CD4-positive, alpha-beta T cell treated with Interleukin-15 for 1 hour (primary cell): ENCODE measurements at places on chromosomes 16 and 17.

DNA sequence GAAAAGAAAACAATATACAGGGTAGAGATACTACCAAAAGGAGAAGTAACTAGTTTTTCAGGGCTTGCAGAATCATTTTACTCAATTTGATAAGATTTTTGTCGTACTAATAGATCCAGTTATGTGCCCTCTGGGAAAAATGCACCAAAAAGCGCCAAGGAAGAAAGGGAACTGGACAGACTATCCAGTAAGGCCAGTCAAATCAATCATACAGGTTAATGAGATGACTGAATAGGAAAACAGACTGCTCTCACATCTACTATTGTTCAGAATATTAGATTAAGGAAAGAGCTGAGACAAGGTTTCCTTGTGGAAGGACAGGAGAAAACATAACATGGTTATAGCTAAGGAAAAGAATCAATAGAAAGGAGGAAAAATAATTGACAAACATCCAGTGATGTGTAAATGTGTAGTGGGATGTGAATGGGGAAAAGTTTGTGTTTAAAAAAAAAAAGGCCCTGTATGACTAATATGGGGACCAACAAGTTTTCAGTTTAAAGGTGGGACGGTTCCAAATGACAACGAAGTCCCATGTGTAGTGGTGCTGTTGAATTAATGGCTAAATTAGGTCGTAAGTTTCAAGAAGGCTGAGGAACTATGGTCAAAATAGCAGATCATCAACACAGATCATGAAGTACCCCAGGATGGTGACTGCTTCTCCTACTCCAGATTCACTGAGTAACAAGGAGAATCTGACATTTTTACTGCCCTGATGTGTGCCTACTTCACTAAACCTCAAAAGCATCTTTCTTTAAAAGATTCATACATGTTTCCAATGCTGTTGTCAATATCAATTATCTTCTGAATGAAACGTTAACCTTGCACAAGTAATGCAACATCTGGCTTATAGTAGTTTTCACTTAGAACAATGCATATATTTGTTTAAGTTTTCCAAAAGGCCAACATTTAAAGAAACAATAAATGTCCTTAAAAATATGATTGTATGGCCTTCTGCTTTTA is 40.7 kb downstream of the BRIP1 start:
- DNase-seq, result no peak

- no peak for DNase-seq
These were observed 4.0 kb downstream of the SLC35B1 start for GRCh38 chr17:49703557-49704277.

- DNase-seq, result no peak
These were observed 29.0 kb upstream of the PLLP start for GRCh38 chr16:57313509-57313908.

DNA sequence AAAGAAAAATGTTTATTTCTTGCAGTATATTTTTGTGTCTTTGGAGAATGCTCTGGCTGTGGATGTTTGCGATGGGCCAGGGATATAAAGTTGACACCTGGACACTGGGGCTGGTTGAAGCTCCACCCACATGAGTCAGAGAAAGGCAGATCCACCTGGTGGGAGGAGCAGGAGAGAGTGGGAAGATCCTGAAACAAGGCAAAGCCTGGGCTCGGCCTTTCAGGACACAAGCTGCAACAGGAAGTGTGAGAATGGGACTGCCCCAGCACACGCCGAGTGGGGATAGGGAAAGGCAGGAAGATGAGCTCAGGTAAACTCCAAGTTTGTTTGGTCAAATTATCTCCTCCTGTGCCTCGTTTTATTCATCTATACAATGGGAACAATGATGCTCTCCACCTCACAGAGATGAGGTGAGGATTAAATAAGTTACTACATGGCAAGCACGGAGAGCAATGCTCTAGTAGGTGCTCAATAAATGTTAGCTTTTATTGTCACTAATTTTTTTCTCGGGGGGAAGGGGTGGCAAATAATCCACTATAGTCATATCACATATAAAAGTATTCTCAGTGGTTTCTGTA is 21.4 kb upstream of the PITPNM3 start:
- DNase-seq, result no peak

GRCh38 chr16:23773339-23773738 is 18.5 kb downstream of the CHP2 start:
- DNase-seq, result no peak

- no peak for DNase-seq
These were observed 758.8 kb downstream of the CDH11 start for GRCh38 chr16:64363039-64363438.

DNA sequence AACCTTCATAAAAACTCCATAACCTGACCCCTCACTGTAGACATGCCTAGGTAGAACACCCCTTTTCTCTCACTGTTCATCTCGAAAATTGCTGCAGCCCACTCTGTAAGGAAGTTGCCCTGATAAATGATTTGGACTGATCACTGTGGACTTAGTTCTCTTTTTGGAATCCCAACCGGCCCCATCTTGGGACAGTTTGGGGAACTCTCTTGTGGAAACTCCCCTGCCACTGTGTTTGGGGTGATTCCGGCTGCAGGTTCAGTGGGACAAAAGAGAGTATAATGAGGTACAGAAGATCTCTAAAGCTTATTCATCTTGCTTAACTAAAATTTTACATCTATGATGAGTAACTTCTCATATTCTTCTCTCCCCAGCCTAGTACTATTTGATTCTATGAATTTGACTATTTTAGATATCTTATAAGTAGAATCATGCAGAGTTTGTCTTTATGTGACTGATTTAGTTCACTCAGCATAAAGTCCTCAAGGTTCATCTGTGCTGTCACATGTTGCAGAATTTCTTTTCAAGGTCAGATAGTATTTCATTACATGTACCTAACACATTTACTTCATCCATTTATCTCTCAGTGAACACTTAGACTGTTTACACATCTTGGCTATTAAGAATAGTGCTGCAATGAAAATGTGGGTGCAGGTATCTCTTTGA is 84.9 kb downstream of the ABCA8 start:
- DNase-seq, result no peak

DNA sequence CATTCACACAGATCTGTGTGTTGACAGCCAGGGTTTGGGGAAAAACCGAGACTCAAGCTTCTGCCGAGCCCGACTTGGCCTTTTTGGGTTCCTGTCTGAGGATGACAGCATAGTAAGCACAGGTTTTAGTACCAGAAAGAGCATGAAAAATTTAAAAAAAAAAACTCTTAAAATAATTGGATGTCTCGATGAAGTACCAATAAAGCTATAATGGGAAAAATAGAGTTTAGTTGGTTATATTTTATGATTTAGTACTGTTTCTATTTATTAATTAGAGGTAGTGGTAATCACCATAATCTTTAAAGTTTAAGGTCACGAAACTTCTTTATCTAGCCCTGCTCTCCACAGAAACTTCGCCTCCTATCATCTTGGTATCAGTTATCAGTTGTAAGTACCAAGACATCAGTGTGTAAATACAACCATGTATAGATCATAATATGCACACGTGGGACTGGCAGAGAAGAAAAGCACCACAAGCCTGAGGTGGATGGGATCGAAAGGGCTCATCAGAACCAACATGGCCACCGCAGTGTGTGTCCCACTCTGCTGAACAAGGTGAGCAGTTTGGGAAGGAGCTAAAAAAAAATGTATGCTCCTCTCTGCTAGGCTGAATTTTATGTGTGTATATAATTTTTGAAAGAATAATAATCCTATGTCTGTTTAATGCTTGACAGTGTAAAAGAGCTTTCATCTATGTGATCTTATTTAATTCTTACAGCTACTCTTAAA is 14.4 kb upstream of the EEF2K start:
- DNase-seq, result peak; percentile 46

- DNase-seq, result no peak
These were observed 103.6 kb downstream of the PRKCA start for GRCh38 chr17:66405836-66406677.

GRCh38 chr16:24085666-24086065 is 170.5 kb upstream of the CACNG3 start:
- DNase-seq, result no peak

DNA sequence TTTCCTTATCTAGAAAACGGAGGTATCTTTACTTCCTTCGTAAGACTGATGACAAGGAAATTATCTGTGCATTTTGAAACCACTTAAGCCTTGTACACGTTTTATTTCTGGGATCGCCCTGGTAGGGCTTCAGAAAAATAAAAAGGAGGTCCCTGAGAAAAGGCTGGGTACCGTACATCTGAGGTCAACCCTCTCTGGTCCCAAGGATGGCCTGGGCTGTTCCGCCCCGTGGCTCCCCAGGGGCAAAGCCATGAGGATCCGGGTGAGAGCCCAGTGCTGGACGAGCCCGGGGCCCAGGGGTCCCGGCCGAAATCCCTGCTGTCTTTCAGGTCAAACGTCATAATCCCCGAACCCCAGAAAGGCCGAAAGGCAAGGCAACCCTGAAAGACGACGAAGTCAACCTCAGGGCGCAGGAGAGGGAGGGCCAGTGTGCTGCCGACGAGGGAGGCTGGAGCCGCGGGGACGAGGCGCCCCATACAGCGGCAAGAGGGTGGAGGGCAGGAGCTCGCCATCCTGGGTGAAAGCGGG is 656 bp upstream of the FUS start:
- no peak for DNase-seq

DNA sequence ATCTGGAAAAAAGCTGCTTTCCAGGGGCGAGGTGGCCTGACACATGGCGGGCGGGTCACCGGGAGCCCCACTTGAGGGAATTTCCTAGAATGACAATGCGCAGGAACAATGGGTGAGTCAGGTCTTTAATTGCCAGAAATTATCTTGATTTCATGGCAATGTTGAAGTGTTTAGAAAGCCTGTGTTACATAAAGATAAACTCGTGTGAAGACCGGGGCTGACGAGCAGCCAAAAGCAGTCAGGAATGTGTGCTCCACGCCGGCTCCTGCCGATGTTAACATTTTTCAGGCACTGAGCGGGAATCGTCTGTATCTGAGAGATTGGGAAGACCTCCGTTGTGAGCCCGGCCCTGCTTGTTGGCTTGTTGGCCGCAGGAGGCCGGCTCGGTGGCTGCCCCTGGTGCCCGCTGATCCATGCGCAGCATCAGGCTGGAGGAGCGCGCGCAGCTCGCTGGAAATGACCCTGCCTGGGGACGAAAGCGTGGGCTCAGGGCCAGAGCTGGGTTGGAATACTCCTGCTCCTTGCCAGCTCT is 353.1 kb downstream of the FOXL1 start:
- no peak for DNase-seq

GRCh38 chr16:75225092-75225491 is 6.3 kb downstream of the CTRB1 start:
- DNase-seq, result no peak

GRCh38 chr17:56358651-56359050 is 205.4 kb downstream of the ANKFN1 start:
- DNase-seq, result no peak

GRCh38 chr16:67941469-67942199 is 2.3 kb downstream of the LCAT start:
- no peak for DNase-seq

DNA sequence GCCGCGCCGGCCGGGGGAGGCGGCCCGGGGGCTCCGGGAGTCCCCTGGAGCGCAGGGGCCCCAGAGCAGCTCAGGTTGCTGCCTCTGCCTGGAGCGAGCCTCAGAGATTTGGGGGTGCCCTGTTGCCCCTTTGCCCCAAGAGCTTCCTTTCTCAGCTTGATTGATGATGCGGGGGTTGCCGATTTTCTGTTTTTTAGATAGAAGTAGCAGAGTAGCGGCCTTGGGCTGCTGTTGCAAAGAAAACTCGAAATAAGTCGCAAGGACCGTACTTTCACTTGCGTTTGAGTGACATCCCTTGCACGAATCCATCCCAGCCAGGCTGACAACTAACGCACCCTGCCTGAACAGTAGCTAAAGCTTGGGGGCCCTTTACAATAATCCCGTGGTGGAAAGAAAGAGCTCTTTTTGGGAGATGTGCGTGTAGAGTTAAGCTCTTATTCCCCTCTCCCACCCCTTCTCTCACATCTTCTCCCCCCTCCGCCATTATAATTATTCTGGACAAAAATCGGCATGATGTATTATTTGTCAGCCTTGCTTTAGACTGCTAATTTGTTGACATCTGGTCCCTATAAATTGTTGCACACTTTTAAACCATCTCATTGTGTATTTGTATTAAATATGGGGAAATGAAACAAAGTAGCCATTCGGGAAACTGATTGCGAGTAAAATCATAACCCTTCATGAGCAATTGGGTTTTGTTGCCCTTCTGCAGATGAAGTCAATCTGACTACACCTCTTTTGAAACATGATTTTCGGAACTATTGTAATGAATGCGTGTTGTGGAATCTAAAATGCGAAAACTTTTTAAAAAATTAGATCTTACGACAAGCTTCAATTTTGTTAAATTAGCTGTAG is 873 bp downstream of the USP10 start:
- DNase-seq, result no peak

- DNase-seq, result no peak
These were observed 378.9 kb upstream of the CA10 start for GRCh38 chr17:52537421-52537820.

DNA sequence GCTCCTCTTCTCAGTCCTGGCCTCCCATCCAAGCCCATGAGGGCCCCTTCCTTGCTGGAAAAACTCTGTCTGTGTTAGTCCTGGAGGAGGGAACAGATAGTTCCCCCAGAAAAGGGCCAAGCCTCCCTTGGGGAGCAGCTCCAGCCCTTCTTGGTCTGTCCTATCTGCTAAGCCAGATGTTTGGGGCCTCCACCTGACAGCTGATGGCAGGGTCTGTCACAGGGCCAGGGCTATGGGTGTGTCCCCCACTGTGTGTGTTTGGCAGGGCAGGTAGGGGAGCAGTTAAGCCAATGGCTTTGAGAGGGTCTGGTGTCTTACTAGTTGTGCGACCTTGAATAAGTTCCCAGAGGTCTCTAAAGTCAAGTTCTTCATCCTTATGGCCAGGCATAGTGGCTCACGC is 13.6 kb upstream of the SLC4A1 start:
- DNase-seq, result no peak

- DNase-seq, result no peak
These were observed 70.0 kb upstream of the PMFBP1 start for GRCh38 chr16:72241930-72242329.

- peak; percentile 62 for DNase-seq
These were observed 27.8 kb upstream of the GHDC start for GRCh38 chr17:42221886-42222745.

GRCh38 chr16:58756650-58757332 is 22.7 kb upstream of the GOT2 start:
- no peak for DNase-seq

DNA sequence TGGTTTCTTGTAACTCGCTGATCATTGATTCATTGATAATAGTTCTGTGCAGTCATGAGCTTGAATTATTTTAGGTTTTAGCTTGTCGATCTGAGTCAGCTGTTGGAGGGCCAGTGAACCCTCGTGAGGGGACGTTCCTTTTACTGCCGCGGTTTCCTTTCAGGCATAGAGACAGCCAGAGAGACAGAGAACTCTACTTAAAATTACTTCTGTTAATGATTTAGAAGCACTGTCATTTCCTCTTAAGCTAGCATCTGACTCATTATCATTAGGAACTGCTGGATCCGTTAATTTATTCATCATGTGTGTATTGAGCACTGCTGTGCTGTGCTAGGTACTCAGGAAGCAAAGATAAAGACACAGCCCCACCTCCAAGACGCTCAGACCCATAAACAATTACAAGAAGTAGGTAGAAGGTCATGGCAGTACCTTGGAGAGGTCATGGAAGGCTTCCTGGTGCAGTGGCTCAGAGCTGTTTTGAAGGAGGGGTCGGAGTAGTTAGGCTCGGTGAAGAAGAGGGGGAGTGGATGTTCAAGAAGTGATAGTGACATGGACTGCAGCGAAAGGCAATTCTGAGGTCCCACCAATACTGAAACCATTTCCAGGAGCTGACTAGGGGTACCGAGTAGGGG is 3.3 kb downstream of the PGS1 start:
- DNase-seq, result peak; percentile 55
